IgD-negative memory B cell (primary cell): ENCODE measurements at places on chromosomes 7 and 10. TPM values are rescaled to one million over a fixed set of nuclear protein-coding genes. Genes with fewer than 3 reads are reported as not detected.

The CELF2 gene
- polyA plus RNA-seq: 142 TPM

The FAM13C gene
- not detected for polyA plus RNA-seq

The SCIN gene
- 1.6 TPM for polyA plus RNA-seq

The PIP4K2A gene
- polyA plus RNA-seq: 43.2 TPM

The CHAT gene
- polyA plus RNA-seq: not detected

The NEUROD6 gene
- polyA plus RNA-seq: not detected
